ENCODE measurements at places on chromosomes 1 and 21.

- DNase-seq = no peak
Observed at GRCh38 chr1:147267711-147268110, 25.2 kb downstream of the CHD1L start.

- DNase-seq = no peak
Observed at GRCh38 chr1:67371043-67371442, 59.2 kb downstream of the SERBP1 start.

GRCh38 chr1:93129507-93130099 lies 50.5 kb downstream of the MTF2 start:
- DNase-seq = no peak

- no peak for DNase-seq
Observed at GRCh38 chr21:44972821-44973220, 33.0 kb downstream of the SLX9 start.

DNA sequence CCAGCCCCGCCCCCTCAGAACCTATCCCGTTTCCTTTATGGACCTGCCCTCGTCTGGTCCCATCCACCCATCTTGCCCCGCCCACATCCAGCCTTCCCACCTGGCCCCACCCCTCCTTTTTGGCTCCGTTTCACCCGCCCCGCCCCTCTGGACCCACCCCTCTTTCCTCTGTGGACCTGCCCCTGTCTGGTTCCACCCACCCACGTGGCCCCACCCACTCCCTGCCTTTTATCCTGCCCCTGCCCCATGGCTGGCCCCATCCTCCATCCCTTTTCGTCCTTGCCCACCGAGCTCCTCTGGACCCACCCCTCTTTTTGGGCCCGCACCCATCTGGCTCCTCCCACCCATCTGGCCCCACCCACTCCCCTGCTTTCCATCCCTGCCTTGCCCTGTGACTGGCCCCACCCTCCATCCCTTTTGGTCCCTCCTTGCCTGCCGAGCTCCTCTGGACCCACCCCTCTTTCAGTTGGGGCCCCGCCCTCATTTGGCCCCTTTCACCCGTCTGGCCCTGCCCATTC lies 177.3 kb downstream of the CAMTA1 start:
- DNase-seq = peak; percentile 48

DNA sequence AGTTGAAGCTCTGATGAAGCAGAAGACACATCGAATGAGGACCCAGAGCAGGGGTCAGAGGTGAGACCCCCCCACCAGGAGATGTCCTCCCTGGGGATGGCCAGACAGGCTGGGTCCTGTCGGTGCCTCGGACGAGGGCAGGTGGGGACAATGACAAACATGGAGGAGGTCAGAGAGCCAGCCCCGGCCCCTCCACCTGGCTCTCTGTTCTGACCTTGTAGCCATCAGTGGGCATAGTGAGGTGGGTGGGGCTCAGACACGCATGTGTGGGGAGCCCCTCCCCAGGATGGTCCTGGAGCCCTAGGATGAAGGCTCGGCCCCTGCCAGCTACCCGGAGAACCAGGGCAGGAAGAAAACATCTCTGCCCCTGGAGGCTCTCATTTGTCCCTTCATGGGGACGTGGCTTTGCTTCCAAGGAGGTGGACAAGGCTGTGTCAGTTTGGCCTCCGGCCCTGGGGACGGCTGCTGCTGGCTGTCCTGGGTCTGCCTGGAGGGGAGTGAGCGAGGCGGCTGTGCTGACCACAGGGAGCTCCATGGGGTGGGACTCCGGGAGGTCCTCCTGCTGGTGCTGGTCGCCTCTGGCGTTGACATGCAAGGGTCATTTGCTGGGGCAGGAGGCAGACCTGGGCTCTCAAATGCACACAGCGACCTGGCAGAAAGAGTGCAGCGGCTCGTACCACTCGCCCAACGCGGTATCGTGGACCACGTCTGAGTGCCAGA lies 2.6 kb downstream of the KRTAP10-6 start:
- DNase-seq = no peak

GRCh38 chr1:230441183-230442029 lies 15.3 kb upstream of the PGBD5 start:
- no peak for DNase-seq

DNA sequence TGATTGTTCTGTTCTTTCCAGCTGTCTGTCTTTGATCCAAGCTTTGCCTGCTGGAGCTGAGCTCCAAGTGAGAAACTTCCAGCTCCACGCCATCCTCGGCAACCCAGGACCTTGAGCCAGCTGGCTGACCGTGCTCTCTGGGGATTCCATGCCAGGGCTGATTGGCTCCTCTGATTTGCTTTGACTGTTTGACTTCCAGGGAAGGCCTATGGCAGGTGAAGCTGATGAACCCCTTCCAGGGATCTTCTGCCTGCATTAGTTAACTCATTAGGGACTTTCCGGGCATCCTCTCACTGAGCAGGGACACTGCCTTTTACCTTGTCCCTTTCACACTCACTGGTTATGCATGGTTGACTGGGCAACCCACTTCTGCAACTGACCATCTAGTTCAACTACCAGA lies 406.1 kb downstream of the RPS6KC1 start:
- DNase-seq = no peak

DNA sequence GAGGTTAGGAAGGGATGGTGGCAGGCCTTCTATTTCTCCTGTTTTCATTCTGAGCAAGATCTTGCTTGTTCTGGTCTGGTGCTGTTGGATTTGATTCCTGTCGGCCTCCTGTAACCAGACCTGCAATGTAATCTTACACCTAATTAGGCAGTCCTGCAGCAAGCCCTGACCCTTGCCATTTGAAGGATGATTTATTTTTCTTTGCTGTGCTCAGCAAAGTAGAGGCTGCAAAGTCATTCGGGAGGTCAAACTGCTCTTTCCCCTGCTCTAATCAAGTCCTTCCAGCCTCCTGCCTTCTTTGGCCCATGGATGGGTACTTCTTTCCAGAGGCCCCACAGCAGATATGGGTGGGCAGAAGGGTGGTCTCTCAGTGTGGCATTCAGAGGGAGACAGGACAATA lies 417.7 kb upstream of the USP24 start:
- DNase-seq = no peak

DNA sequence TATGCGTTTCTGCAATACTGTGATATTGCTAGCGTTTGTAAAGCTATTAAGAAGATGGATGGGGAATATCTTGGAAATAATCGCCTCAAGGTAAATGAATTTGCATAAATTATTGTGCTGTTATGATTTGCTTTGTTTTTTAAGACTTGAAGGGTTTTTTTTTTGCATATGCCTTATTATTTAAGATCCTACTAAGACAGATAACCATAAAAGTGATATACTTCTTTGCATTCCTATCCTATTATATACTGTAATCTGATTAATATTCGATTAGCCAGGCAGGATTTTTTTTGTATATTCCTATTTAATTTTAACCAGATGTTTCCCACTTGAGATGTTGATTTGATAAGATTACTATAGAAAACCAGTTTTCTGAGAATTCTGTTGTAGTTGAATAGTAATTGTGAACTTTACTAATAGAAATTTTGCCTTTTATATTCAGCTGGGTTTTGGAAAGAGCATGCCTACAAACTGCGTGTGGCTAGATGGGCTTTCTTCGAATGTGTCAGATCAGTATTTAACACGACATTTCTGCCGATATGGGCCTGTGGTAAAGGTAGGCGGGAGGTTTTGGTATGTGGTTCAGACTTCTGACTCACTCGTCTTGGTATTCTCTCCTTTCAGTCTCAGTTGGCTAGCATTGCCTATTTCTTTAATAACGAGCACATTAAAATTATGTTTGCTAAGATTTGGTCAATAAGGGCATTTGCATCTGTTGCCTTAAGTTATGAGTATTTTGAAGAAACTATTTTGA lies 56.8 kb downstream of the ZBTB17 start:
- DNase-seq = no peak

DNA sequence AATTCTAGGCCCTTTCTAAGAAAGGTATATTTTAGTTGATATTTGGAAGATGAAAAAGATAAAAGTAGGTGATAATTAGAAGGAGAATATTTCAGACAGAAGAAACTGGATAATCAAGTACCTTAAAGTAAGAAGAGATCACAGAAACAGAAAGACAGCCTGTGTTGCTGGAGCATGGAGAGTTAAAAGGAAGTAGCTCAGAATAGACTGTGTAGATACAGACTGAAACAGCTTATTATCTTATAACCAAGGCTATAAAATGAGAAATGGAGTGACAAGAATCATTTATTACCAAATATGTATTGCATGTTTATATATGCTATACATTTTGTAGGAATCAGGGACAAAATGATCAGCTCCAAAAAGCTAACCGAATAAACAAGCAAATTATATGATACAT lies 1120.3 kb downstream of the BRINP3 start:
- no peak for DNase-seq

DNA sequence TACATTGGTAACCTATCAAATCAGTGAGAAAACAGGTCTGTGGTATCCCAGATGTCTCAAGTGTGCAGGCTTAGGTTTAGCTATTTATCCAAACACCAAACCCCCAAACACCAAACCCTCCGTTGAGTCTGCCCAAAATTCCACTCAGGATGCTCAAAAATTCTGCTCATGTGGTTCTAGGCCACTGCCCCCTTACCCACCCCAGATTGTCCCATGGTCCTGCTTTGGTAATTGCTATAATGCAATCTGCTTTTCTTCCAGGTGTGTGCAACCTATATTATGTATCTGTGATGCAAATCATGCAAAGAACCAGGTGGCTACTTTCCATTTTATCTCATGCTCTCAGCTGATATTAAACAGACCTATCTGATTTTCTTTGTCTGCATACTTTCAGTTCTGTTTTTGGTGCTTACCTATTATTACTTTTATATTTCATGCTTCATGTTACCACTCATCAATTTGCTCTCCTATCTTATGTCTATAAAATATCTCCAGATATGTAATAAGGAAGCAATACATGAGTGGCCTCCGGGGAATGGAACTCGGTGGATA lies 123.7 kb downstream of the TOMM20 start:
- no peak for DNase-seq

GRCh38 chr1:156887317-156887716 lies 6.2 kb upstream of the PEAR1 start:
- DNase-seq = no peak

DNA sequence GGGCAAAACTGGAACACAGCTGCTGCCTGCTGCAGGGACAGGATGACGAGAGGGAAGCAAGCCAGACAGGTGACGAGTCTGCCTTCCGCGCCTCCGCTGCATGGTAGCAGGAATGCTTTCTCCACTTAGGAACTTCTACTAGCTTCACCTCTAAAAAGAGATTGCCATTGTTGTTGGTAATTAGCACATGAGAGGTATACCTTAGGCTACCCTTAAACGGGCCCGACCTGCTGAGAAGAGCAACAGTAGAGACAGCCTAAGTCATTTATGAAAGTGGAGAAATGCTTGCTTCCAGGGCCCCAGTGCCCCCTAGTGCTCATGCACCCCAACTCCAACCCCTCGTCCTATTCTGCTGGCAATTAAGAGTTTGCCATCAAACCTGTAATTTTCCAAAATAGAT lies 96.9 kb upstream of the AKT3 start:
- peak; percentile 27 for DNase-seq

DNA sequence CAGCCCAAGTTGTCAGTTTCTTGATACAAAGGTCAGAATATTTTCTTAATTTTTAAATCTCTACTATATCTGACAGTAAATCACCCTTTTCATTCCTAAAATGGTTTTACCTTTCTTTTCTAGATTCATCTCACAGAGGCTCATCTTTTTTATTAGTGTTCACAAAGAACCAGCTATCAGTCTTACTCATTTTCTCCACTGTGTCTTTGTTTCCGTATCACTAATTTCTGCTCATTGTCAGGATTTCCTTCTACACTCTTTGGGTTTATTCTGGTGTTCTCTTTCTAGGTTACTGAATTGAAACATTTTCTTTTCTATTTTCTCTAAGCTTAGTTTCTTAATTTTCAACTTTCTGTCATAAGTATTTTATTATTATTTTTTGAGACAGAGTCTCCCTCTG lies 8.7 kb downstream of the AGPAT3 start:
- DNase-seq = no peak

DNA sequence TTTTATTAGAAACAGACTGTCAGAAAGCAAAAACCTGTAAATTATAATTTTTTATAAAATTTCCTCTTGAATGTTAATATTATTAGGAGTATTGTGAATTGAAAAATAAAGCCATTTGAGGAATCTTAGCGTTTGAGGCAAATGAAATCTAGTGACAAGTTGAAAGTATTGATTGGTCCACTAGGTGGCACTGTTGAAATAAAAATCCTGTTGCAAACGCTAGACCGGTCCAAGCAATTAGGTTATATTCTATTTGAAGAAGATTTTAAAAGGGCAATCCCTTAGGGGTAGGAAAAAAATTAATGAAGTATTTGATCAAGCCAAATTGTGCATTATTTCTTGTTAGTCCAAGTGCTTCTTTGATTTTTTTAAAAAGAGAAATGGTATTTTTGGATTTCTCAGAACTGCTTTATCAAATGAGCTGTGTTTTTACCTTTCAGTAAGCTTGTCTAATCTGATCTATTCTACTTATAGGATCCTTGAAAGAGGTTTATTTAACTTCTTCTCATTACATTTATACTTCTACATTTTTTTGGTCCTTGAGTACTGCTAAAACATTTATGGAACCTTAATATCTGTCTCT lies 57.7 kb downstream of the ATG4C start:
- no peak for DNase-seq

DNA sequence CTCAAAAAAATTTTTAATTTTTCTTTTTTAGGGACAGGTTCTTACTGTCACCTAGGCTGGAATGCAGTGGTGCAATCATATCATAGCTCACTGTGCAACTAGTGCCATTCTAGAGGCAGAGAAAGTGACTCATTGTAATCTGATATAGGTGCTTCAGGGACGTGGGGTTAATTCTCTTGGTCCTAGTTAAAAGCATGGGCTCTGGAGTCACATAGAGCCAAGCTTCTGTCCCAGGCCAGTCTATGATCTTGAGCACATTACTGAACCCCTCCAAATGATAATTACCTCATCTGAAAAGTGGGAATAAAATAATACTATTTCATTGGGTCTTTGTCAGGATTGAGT lies 1.1 kb upstream of the ADIPOR1 start:
- DNase-seq = no peak

GRCh38 chr1:27594564-27595510 lies 9.1 kb downstream of the AHDC1 start:
- DNase-seq = no peak

GRCh38 chr21:38834725-38835124 lies 29.0 kb downstream of the ETS2 start:
- DNase-seq = no peak

DNA sequence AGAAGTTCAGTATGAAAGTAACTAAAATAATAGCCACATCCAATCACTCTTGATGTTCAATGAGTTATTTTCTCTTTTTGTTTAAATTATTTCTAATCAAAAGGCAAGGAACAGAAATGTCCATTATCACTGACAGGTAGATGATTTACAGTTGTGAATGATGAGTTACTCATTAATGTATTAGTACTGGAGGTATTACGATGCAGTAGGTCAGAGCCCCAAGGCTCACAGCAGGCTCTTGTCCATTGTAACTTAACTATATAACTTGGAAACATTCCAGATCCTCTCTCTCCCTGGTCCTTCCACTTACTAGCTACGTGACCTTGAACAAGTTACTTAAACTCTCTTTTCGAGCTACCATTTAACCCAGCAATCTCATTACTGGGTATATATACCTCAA lies 39.5 kb downstream of the CRB1 start:
- no peak for DNase-seq

GRCh38 chr1:230105754-230106625 lies 39.0 kb downstream of the GALNT2 start:
- DNase-seq = no peak

Data from T-cell (primary cell).